Upper lobe of right lung (tissue), 1 donor: ENCODE measurements at places on chromosomes 7 and 10. TPM values are rescaled to one million over a fixed set of nuclear protein-coding genes. Genes with fewer than 3 reads are reported as not detected.
A peak's percentile ranks its signal among the peaks of the same experiment; 100 is the strongest.

PBLD gene
- total RNA-seq: 2.3 TPM

SLC26A3 gene
- total RNA-seq: not detected

DNAJC12 gene
- 1.6 TPM for total RNA-seq

NPSR1 gene
- not detected for total RNA-seq

CSGALNACT2 gene
- 40.8 TPM for total RNA-seq

SLC16A12 gene
- total RNA-seq: 1.9 TPM

DBNL gene
- 93.7 TPM for total RNA-seq

EPHB6 gene
- total RNA-seq: 12.8 TPM

LLCFC1 gene
- not detected for total RNA-seq

LIPJ gene
- total RNA-seq: not detected

NUTM2E gene
- not detected for total RNA-seq

GRCh38 chr10:6382081-6382480, 179.3 kb downstream of the PFKFB3 start:
- DNase-seq: no peak

GRCh38 chr7:122864016-122864415, 22.2 kb downstream of the CADPS2 start:
- DNase-seq: no peak

DNA sequence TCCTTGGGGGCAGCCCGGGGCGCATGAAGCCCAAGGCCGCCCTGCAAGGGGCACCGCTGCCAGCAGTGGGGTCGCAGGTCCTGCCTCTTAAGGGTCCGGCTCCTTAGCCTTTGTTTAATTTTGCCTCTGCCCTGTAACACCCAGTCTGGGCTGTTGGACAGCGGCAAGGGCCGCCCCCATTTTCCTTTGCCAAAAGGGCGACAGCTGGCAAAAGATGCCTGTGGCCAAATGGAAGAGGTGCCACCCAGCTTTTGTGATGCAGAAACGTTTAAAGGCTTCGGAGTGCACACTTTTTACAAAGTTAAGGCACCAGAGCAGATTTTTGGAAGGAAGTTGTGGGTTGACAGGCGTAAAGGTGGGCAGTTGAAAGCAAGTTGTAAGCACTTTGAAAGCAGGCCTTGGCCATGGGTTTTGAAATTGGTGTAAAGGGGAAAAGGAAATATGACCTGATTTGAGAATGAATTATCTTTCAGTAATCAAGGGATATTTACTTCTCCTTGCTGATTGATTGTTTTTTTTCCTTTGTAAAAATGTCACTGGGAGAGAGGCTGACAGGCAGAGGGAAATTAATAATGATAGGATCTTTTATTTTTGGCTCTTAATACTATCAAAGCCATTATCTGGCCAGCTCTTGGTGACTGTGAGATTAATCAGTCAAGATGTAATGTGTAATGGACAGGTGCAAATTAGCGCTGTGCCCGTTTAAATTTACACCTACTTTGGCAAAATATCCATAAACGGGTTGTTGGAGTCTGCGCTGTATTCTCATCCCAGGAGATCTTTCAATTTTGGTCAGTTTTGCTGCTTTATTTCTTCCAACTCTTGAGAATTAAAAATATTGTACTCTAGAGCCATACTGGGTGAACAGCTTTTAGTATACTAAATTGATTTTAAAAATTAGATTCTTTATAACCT, 1.2 kb downstream of the CASD1 start:
- DNase-seq: peak; percentile 73

DNA sequence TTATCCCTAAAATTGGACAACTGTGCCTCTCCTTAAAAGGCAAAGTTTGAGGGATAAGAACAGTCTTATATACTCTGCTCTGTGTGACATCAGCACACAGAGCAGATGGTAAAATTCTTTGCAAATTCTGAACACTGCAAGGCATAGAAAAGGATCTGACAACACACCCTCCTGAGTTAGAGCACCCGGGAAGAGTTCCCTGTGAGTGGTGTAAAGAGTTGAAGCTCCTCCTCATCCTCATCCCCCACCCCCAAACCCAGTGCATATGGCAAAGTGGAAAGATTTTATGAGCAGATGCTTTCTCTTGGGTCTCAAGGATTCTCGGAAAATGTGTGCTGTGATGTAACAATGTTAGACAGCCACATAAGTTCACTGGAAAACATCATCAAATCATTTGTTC, 40.0 kb upstream of the DGKI start:
- DNase-seq: no peak

GRCh38 chr7:53835301-53835700, 706.9 kb upstream of the VSTM2A start:
- no peak for DNase-seq

- DNase-seq: no peak
These were observed 461.9 kb upstream of the KLF6 start for GRCh38 chr10:4246881-4247358.

DNA sequence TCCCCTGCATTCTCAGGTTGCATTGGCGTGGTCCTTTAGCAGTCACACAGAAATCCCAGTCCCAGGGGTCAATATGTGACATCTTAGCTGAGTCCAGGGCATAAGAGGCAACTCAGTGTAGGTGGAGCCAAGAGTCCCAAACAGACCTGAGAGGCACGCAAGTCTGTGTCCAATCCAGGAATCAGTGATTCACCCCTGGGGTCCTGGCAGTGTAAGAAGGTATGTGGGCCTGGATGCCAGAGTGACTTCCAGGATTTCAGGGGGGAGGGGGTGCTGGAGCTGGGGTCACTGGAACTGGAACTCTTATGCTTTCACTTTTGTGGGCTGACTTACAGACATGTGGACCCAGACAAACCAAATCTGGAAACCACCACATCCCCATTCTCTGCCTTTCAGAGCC, 26.8 kb downstream of the FRMPD2 start:
- DNase-seq: no peak

DNA sequence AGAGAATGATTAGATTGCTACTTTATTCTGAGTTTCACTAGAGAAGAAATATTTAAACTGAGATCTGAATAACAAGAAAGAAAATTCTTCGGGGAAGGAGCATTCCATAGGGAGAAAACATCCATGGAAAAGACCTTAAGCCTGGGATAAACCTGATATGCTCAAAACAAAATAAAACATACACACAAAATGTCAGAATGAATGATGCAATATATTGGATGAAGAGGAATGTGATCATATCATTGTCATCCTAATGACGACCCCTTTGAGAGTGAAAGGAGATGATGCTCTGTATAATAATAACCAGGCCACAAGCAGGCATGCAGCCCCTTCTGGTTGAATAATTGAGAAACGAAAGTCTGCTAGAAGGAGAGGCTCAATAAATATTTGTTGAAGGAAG, 882.4 kb downstream of the NRG3 start:
- no peak for DNase-seq

- DNase-seq: no peak
These were observed 96.8 kb upstream of the JAZF1 start for GRCh38 chr7:28277364-28277763.

DNA sequence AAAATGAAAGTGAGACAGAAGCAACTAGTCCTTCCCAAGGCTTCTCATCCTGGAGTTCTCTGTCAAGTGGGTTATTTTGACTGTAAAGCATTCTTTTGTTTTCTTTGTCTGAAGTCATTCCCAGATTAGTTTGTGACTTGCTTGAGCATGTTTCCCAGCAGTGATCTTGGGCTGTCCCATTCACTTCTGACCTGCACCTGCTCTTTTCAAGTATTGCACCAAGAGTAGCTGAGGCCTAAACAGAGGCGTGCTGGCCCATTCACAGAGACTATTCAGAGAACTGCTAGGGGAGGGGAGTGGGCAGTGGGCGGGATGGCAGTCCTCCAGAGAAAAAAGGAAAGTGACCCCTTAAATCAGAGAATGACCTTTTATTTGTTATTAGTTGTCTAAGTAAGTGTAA, 61.3 kb downstream of the CACNA2D1 start:
- no peak for DNase-seq

- no peak for DNase-seq
These were observed 75.8 kb upstream of the EN2 start for GRCh38 chr7:155381852-155382801.

- no peak for DNase-seq
These were observed 268.9 kb downstream of the ADK start for GRCh38 chr10:74419958-74420375.

- no peak for DNase-seq
These were observed 4.4 kb upstream of the CCL26 start for GRCh38 chr7:75776295-75776971.

- no peak for DNase-seq
These were observed 25.1 kb upstream of the DNAJB12 start for GRCh38 chr10:72379776-72380175.
